Dermis blood vessel endothelial cell (primary cell): ENCODE measurements at places on chromosomes 5 and 9.
A peak's percentile ranks its signal among the peaks of the same experiment; 100 is the strongest.

- DNase-seq: no peak
Measured at GRCh38 chr9:110526426-110526825, 53.1 kb downstream of the SVEP1 start.

DNA sequence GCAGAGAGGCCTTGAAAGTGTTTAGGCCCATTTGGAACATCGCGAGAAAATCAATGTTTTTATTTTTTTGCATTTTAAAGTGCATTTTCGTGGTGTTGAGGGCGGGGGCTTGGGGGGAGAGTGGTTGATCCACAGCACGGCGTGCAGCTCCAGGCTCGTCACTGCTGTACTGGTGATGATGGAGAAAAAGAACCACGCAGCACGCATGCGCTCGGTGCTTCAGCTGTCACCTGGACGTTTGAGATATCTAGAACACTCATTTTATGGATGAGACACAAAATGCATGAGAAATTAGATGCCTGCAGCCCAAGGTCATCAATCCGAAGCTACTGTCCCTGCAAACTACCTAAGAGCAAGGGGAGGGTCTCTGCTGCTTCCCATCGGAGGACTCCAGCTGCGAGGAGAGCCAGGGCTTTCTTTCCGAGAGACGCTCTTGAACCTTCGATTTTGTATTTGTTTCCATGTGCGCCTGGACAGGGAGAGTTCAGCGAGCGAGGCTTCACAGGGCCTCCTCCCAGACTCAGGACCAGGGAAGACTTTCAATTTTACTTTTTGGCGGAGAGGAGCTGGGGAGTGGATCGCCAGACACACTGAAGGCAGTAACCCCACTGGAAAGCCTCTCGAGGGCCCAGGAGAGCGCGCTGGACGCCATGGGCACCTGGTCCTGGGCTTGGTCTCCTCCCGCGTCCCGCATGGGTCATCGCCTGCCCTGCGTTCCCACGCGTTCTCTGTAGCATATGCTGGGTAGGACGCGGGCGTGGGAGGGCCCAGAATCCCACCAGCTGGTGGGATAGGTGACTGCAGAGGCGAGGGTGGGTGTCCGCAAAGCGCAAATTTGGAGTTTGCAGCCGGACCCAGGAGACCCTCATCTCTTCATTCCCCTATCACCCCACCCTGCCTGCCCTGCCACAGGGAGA is 2.5 kb downstream of the DMRT2 start:
- DNase-seq: no peak

GRCh38 chr5:3786165-3786564 is 190.5 kb downstream of the IRX1 start:
- DNase-seq: no peak

- no peak for DNase-seq
Measured at GRCh38 chr5:44538797-44539601, 149.8 kb upstream of the FGF10 start.

DNA sequence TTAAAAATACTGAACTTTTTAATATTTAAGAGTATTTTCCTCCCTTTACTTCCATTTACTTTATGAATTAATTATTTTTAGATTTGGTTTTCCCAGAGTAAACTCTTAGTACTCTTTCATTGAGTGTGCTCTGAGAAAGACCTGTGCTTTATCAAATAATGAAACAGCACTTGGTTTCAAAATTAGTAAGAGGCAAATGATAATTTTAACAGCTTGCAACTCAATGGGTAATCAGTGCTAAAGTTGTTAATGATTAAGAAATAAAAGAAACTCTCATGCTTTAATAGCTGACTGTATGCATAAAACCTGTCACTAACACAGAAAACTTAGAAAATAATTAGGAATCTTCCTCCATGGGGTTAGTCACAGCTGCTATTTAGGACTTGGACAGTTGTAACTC is 244.4 kb downstream of the RFX3 start:
- no peak for DNase-seq

GRCh38 chr9:91864380-91864779 is 85.6 kb downstream of the ROR2 start:
- DNase-seq: no peak

- no peak for DNase-seq
Measured at GRCh38 chr9:85053206-85053786, 383.8 kb downstream of the NTRK2 start.

- DNase-seq: no peak
Measured at GRCh38 chr5:73126957-73127356, 6.6 kb downstream of the TMEM171 start.

DNA sequence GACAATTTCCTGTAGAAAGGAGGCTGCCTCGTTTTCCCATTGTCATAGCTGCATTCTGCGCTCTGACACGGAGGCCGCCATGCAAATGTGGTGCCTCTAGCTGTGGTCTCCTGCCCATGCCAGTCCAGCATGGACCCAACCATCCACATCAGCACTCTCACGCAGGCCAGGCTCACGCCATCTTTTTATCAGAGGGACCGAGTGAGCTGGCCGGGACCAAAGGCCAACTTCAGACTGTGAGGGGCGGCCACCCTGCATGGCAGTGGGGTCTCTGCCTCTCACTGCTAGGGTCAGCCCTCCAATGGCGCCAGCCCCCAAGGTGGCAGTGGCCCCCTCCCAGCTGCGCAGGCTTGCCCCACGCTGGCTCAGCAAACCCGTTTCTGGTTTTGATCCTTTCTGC is 131.9 kb upstream of the LMX1B start:
- DNase-seq: no peak

- no peak for DNase-seq
Measured at GRCh38 chr5:175133185-175133584, 310.8 kb downstream of the DRD1 start.

DNA sequence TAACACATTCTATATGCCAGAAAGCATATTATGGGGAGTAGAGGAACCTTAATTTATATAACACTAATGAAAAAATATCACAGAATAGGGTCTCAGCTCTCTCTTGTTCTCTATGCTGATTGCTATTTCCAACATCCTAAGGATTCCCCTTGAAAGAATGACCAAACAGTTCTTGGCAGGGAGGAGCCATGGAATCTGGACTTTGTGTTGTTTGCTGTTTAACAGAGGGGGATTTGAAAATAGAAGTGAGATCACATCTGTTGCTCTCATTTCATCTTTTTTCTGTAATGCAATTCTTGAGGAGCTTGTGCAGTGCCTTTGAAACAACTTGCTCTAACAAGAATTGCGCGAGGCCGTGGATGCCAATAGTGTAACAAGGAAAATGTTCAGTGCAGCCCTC is 755.3 kb downstream of the TLE1 start:
- no peak for DNase-seq

DNA sequence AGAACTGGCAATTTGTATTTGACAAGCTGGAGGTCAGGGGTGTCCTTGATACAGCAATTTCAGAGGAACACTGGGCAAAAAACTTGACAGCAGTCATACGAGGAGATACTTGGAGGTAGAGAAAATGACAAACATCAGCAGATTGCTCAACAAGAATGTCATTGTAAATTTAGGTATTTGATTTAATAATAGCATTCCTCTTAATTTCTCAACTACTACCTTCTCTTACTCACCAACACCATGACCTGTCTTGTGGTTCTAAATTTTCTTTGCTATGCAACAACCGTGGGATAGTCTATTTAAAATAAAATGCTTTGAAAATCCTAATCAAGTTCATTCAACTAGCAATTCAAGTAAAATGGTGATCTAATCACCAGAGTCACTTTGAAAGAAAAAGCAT is 128.4 kb downstream of the DNAH5 start:
- no peak for DNase-seq

GRCh38 chr5:113447498-113448050 is 12.8 kb upstream of the TSSK1B start:
- peak; percentile 16 for DNase-seq

DNA sequence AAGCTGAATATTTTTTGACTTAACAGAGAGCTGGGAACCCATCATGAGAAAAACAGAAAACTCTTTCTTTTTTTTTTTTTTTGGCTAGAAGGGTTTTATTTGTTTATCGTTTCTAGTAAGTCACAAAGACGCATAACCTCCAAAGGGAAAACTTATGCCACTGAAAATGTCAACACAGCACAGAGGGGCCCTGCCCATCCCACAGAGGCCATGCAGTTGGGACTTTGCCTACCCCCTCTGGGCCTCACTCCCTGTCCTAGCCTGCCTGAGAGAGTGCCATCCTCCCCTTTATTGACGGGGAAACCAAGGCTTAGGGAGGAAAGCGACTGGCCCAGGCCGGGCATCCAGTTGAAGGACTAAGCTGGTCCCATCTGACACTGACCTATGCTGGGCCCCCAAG is 74.7 kb downstream of the VAV2 start:
- DNase-seq: no peak
